ENCODE measurements at places on chromosomes 13 and 19.

- no peak for DNase-seq
Observed at GRCh38 chr13:50518781-50519201, 324.7 kb downstream of the DLEU7 start.

GRCh38 chr13:100350601-100351000, 238.0 kb downstream of the GGACT start:
- no peak for DNase-seq

GRCh38 chr19:41297628-41298347, 12.2 kb upstream of the CCDC97 start:
- no peak for DNase-seq

DNA sequence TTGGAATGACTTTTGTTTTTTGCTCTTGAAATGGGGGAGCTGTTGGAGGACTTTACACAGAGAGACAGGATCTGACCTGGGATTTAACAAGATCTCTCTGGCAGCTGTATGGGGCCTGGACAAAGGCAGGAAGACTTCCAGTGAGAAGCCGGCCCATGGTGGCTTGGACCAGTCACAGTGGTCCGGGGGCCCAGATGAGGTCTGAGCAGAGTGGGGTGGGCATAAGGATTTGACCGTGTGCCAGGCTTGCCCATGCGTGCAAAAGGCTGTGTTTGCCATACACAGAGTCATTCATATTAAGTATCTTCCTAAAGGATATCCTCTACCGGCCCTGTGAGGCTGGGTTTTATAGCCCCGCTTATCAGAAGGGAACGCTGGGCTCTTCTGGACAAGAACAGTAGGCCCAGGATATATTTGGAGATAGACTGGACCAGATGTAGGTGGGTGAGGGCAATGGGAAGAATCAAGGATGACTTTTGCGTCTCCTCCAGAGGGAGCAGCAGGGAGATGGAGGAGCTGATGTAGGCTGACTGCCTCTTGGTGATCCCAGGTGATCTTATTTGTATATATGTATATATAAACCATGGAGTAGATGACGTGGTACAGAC, 4.1 kb downstream of the SPACA6 start:
- no peak for DNase-seq

DNA sequence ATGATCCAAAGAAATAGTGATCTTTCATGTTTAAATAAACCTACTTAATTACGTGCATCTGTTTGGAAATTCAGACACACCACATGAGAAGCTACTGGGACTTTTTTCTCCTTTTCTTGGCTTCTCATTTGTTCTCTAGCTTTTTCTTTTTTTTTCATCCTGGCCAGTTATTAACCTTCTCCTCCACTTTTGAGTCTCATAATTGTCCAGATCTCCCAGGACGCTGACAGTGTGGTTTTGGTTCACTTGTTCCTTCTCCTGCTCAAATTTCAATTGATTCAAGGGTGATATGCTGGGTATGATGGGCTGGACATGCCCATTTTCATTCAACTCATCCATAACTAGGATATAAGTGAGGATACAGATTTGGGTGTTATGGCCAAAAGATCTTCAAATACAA, 152.3 kb downstream of the TM9SF2 start:
- DNase-seq, result no peak

GRCh38 chr13:30841154-30841553, 64.9 kb upstream of the MEDAG start:
- DNase-seq, result no peak

GRCh38 chr19:11699931-11700794, 38.6 kb downstream of the ZNF823 start:
- DNase-seq, result peak; percentile 28

- no peak for DNase-seq
Observed at GRCh38 chr13:65553096-65553727, 1676.9 kb downstream of the PCDH9 start.

GRCh38 chr13:25727250-25727649, 324.6 kb downstream of the SHISA2 start:
- DNase-seq, result no peak

DNA sequence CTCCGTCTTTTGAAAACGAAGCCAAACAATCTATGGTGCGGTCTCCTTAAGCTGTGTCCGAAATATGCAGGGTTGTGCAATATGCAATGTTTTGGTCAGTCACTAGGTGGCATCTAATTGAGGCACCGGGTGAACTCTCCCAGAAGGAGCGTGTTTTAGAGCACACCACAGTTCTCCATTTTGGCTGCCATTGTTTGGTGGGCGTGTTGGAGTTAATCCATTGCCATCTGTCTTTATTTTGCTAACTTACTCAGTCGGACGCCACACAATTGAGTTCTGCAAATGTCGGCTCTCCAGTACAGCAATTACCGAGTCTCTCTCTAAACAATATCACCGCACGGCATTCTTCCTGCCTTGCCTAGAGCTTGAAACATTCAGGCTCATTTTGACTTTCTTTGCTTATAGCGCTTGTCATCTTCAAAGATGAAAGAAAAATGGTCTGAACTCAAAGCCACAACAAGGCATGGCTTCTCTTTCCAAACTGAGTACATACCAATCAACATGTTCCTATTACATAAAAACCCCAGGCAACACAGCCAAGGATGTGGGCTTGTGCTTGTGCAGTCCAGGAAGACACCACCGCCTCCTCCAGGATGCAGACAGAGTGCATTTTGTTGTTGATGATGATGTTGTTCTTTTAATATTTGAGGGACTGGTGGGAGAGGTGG, 182.0 kb upstream of the SERP2 start:
- peak; percentile 13 for DNase-seq

GRCh38 chr13:112655913-112656312, 33.9 kb upstream of the ATP11A start:
- no peak for DNase-seq

DNA sequence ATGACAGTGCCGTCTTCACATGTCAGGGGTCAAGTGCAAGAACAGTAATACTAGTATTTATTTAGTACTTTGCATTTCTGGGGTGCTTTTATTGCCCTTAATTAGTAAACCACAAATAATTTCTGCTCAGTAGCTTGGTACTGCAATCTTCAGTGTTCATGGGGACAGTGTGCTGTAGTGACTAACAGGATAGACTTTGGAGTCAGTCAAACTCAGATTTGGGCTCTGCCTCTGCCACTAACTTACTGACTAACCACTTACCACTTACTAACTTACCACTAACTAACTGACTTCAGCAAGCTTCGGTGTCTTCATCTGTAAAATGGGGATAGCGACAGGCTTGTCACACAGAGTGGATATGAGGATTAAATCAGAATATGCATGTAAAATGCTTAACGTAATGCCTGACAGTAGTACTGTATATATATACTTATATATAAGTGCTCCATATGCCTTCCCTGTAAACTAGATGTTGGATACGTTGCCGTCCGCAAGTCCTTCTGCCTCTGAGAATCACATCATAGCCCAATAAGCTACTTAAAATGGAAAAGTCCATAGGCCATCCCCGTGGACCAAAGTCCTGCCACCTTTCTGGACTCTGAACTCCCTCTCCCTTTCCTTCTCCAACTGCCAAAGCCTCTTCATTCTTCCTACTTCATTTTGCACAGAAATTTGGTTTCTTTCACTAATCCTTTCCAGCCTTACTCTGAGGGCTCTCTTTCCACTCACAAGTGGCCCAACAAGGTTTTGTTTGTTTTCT, 158.1 kb downstream of the ZIC5 start:
- DNase-seq, result no peak

GRCh38 chr19:12703046-12703445, 6.6 kb upstream of the FBXW9 start:
- peak; percentile 55 for DNase-seq

GRCh38 chr19:35712567-35713505, 5.0 kb upstream of the KMT2B start:
- no peak for DNase-seq

- DNase-seq, result no peak
Observed at GRCh38 chr13:63614874-63615612, 2199.4 kb upstream of the PCDH20 start.

- DNase-seq, result peak; percentile 8
Observed at GRCh38 chr19:47713046-47714021, at the start of gene EHD2. EHD2 (plus strand) TSS chr19:47713422; CDS start chr19:47716613, 3,191 bp downstream.

DNA sequence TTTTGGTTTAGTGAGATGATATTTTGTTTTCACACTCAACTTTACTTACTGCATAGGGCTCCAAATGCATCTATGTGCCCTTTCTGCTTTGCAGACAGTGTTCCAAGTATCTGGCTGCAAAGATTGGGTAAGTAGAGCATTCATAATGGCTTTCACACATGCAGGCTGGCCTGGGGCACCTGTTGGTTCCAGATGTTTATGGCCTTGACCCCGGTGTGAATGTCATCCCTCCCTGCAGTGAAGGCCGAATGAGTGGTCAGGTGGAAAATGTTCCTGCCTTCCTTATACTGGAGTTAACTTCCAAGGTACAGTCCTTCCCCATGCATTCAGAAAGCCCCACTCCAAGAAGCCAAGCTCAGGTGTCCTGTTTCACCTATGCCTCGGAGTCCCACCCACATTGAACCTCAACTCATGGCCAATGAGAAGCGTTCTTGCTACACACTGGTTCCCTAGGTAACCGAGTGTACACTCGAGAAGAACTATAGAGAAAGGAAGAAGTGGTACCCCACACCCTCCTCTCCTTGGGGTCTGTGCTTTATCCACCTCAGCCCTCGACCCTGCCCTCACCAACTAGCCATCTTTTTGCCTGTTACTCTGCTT, 23.0 kb upstream of the ZNF536 start:
- DNase-seq, result peak; percentile 8

DNA sequence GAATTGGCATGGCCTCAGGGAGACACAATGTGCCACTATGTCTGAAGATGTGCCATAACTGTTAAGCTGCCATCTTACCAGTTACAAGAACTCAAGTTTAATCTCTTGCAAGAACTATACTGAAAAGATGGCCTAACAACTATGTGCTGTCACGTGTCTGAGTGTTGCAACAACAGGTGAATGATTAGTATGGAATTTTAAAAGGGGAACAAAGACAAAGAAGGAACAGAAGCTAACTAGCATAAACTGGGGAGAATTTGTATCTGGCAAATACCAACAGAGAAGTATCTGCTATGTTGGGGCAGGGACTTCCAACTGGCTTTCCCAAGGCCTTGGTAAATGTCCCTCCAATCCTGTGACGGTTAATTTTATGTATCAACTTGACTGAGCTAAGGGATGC, 11.5 kb upstream of the ACOD1 start:
- no peak for DNase-seq

DNA sequence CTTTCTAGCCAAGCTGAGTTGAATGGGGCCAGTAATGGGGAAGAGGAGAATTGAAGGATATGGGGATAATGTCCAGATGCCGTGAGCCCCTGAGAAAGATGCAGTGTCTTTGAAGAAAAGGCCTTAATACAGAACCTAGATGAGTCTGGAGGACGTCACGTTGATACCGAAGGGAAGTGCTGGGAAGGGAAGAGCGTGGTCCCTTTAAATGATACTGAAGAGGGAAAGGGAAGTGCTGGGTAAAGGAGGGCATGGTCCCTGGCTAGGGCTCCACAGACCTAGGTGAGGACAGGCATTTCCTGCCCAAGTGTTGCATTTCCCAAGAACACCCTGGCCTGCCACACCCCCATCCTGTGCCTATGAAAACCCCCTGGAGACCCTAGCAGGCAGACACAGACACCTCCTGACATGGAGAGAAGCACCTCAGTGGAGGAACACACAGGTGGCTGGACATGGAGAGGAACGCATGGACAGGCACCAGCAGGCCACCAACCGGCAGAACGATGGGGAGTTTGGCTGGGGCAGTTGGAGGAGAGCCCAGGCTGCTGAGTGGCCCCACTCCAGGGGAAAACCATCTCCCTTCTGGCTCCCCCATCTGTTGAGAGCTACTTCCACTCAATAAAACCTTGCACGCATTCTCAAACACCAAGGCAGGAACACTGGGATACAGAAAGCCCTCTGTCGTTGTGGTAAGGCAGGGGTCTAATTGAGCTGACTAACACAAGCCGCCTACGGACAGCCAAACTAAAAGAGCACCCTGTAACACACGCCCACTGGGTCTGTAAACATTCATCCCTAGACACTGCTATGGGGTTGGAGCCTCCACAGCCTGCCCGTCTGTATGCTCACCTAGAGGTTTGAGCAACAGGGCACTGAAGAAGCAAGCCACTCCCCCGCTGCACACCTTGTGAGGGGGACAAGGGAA, 34.9 kb upstream of the POMP start:
- DNase-seq, result no peak

- DNase-seq, result no peak
Observed at GRCh38 chr13:103192511-103193135, 126.4 kb upstream of the SLC10A2 start.

DNA sequence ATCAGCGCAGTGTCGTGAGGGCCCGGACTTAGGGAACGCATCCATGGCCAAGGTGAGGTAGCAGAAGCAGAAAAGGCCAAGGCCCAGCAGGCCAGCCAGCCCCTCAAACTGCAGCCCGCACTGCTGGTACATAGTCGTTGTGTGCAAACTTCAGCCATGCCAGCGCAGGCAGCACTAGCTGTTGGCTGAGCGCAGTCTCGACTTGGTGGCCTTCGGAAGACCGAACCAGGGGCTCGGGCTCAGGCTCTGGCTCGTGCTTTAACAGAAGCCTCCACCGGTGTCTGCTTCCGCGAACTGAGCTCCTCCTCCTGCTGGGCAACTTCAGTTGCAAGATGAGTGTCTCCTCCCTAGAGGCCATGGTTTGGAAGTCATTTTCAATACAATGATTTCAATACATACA, 157.5 kb downstream of the DNAJC15 start:
- no peak for DNase-seq

DNA sequence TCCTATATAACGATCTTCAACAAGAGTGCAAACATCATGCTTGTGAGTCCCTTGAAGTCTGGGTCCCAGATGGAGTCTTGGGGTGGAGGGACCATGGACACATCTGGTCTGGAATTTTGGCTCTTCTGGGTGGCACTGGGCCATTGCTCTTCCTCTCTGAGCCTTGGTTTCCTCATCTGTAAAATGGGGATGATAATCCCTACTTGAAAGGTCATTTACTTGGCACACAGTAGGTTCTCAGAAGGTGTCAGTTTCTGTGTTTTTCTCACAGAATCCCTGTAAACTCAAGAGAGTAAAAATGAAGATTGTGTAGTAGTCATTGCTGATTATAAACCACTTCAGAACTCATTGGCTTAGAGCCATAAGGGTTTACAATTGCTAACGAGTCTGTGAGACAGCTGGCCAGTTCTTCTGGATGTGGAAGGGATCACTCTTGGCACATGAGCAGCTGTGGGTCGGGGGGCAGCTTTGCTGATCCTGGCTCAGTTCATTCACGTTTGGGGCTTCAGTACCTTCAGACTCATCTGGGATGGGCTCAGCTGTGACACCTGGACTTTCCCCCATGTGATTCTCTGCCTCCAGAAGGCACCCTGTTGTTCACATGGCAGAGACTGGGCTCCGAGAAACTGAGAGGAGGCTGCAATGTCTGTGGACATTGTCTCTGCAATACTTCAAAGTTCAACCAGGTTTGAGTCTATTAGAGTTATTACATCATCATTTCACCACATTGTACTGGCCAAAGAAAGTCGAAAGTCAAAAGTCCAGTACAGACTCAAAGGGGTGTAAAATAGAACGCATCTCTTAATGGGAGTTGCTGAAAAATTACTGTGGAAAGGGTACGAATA, 7.8 kb downstream of the CYP4F12 start:
- no peak for DNase-seq

All from NCI-H1105 treated with DMSO at 0.1 percent for 48 hours (cell line).